Activated CD4-positive, alpha-beta T cell treated with anti-CD3 and anti-CD28 coated beads, Interleukin-2, amount 50 U/mL, for 4 hours (primary cell): ENCODE measurements at places on chromosomes 3 and 15.
A peak's percentile ranks its signal among the peaks of the same experiment; 100 is the strongest.

GRCh38 chr3:197372047-197372661, 73.7 kb upstream of the DLG1 start:
- no peak for DNase-seq

GRCh38 chr3:183217548-183218332, 35.3 kb upstream of the B3GNT5 start:
- no peak for DNase-seq

GRCh38 chr3:189699885-189700284, 68.7 kb downstream of the TP63 start:
- DNase-seq = no peak

- no peak for DNase-seq
These were observed 72.8 kb downstream of the ITPR1 start for GRCh38 chr3:4565809-4566501.

DNA sequence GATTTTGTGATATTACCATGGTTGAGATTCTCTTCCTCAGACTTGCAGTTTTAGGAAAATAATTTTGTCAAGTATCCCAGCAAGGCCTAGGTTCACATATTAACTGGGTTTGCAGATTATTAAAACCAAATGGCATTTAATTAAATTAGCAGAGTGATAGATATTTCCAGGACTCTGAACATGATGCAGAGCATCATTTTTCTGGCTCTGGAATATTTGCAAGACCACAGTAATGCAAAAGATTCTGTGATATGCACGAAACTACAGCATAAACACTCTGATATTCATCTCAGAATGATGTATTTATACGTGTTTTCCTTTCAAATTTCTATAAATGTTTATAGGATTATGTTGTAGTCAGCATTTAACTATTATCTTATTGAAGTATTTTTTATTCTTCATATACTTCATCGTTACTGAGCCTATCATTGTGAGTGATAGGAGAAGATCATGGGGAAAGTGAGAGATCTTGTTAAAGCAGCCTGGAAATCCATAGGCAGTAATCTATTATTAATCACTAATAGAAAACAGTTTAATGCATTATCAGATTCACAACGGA, 1245.6 kb downstream of the OTOL1 start:
- DNase-seq = no peak

DNA sequence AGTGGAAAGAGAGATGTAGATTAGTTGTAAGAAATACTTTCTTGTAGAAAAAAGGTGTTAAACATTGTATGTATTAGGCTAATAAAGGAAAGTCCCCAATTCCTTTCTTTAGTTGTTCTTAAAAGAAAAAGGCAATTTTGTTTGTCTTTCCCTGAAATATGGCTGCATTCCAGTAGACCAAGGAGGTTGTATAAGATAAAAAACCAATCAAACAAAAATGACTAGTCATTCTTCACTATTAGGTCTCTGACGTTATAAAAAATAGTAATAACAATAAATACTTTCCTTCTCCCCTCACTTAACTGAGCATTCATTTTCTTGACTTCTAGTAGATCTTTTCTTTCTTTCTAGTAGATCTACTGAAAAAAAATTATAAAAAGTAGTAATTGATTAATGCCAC, 8.6 kb upstream of the PPM1L start:
- DNase-seq = no peak

DNA sequence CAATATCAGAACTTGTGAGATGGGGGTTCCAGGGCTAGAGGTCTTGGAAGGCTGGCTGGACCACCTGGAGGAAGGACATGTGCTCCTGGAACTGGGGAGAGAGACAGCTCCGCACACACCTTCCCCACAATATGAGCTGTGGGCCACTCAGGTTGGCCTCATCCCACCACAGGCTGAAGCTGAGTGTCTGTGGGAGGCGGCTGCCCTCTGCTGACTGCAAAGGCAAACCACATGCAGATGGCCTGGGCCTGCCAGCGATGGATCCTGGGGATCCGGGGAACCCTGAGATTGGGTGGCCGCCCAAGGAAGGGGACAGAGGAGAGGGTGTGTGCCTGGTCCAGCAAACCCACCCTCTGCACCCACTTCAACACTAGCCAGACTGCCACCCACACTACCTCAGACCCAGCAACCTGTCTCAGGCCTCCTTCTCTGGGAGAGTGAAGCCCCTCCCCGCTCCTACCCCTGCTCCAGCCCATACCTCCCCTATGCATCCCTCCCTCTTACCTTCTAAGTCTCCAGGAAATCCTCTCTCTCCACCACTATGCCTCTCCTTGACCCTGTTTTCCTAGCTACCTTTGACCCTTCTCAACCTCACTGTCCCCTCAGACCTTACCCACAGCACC, 44.8 kb downstream of the CYP11A1 start:
- peak; percentile 50 for DNase-seq

GRCh38 chr3:72343078-72343477, 505.2 kb downstream of the SHQ1 start:
- DNase-seq = peak; percentile 14

- peak; percentile 49 for DNase-seq
These were observed 16.2 kb upstream of the CCR9 start for GRCh38 chr3:45870099-45870498.

GRCh38 chr3:52401551-52401950, 43.4 kb downstream of the SEMA3G start:
- no peak for DNase-seq

GRCh38 chr3:141320399-141321108, 47.8 kb upstream of the ZBTB38 start:
- DNase-seq = no peak

DNA sequence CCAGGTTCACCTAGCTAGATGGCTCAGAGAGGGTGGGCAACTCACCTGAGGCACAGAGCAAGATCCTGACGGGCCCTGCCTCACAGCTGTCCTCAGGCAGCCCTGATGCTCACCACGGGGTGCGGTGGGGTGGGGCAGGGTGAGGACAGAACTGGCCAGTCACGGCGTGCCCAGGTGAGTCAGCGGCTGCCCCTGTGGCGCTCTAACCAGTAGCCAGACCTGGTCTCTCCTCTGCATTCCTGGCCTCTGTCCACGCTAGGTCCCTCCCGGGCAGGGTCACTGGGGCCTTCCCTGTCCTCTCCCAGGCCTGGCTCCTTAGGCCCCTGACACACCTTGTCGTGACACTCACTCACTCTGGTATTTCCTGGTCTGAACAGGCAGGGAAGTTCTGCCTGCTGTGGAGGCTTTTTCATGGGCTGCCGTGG, 901 bp downstream of the ALS2CL start:
- DNase-seq = no peak

DNA sequence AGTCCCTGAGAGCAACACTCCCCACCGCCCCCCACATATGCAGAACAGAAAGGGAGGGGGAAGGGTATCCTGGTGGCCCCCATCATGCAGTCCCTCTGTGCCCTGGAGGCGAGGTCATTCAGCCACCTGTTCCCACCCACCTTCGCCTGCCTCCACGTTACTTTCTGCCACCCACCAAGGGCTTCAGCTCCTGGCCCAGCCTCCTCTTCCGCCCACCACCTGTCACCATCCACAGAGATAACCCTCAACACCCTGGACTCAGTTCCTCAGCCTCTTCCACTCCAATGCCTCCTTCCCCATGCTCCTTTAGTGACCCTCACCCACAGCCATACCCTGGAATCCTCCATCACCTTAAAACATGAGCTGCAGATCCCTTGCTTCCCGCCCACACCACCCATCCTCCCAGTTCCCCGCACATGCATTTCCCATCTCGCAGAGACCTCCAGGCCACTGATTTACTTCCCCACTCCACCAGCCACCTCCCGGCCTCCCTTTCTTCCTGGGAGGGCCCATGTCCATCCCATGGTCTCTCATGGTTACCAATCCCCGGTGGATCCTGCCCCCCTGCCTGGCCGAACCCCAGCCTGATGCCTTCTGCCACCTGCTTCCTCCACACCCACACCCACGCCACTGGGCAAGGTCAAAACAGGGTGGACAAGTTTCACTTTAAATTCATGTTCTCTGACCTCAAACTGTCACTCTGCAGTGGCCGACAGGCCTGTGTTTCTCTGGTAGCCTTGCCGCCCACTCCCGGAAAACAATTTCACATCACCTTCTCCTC, 18.2 kb downstream of the HOMER2 start:
- no peak for DNase-seq

DNA sequence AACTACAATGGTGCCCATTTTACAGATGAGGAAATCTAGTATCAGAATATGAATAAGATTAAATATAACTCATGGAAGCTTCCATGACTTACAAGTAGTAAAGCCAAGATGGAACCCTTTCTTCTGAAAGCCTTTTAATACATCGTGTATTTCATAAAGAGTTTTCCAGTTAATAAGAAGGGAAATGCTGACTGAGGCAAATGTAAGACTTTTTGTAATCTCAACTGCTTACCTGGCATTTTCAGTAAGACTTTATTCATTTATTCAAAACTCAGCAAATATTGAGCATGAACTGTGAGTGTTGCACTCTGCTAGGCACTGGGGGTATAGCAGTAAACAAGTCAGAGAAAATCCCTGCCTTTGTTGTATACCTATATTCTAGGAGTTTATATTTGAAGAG, 256.4 kb upstream of the THRB start:
- no peak for DNase-seq

GRCh38 chr3:112338021-112338726, 5.2 kb downstream of the CD200 start:
- DNase-seq = no peak

GRCh38 chr3:14208977-14209394, 30.4 kb downstream of the LSM3 start:
- DNase-seq = no peak

GRCh38 chr15:65646486-65646885, 24.7 kb downstream of the SLC24A1 start:
- no peak for DNase-seq

DNA sequence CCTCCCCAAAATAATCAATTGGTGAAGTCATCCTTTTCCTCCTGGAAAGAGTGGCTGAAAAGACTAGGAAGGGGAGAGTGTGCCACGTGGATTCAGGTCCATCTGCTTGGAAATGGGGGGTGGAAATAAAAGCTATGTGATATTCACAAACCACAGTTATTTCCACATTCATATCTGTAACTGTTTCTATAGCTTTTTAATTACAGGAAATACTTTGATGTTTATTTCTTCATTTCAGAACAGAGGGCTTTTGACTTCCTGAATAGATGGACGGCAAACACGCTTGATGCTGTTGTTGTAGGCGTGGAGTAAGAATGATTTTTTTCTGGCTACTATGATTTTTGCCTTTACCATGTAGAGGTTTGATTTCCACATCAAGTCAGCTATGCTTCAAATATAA, 10.1 kb downstream of the AADACL2 start:
- no peak for DNase-seq

- peak; percentile 30 for DNase-seq
These were observed 23.4 kb downstream of the WHAMM start for GRCh38 chr15:82832601-82833361.

DNA sequence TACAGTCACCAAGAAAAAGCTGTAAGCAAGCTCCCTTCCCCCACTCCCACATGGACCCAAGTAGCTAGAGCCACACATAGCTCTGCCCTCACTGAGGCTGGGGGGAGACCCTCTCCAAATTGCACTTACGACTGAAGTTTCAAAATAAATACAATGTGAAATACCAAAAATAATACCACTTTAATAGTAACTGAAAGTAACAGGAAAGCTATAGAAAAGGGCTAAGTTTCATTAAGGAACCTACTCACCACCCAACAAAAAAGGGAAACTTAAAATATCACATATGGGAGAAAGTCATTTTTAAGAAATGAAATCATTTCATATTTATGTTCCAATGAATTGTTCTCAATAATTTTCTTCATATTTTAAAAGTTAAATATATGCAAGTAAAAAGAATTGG, 130.4 kb upstream of the UBE2E2 start:
- DNase-seq = no peak

GRCh38 chr3:123092243-123092642, 25.4 kb downstream of the PDIA5 start:
- no peak for DNase-seq

GRCh38 chr15:40439960-40440742, 602 bp upstream of the BAHD1 start:
- peak; percentile 29 for DNase-seq

DNA sequence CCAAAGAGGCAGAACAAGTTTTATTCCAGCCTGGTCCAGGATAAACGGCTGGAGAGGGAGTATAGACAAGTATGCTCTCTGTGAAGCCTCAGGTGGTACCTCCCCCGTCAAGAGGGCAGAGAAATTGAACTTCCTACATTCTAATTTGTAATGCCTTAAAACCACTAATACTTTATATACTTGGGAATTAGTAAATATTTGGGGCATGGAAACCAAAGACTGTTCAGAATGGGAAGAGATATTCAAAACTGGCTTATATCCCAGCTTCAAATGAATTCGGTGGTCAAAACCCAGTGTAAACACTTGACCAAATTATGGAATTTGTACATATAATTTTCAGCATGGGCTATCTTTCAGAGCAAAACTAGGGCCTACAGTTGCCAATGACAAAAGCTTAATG, 122.6 kb downstream of the FBN1 start:
- no peak for DNase-seq

DNA sequence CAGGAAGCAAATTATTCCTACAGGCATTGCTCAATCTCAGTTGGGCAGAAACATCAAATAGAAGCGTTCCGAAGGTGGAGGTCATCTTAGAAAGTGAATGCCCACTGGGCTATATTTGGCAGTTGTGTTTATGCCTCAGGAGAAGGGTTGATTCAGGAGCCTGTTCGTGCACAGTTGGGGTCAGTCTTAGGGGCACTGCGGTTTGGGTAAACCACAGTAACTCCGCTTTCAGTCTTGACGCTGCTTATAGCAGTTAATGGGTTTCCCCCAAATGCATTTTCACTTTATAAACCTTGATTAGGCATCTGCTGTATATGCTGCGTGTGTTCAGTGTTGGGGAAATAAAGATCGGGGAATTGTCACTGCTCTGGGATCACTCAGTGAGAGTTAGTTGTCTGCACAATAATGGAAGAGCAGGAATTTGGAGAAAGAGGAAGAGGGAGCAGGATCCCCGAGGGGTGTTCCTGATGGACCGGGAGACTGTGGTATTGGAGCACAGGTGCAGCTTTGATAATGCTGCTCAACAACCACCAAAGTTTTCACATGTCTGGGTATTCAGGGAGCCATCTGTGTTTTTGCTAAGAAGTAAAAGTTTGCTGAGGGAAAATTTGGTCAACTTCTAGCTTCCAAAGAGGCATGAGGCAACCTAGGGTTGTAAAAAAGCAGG, 124.3 kb upstream of the EIF1B start:
- no peak for DNase-seq

DNA sequence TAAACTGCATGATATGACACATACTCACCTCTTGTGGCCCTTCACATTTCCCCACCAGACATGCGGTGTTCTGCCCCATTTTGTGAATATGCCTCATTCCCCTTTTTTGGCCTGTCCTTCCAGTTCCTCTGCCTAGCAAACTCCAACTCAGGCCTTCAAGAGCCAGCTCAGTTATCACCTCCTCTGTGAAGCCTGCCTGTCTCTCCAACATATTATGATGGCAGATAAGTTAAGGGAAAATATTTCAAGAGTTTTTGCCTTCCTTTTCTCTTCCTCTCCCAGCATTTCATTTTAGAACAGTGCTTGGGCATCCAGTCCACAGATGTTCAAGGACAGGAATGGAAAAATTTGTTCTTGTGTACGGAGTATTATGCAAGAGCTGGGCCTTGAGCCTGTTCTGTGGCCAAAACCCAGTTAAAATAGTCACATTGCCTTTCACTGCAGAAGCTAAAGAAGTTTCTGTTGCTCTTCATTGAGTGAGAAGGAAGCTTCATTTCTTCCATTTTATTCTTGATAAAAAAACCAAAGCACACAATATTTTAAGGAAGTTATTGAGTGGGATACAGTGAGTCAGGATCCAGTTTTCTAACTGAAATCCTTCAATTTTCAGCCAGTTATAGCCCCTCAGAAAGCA, 192.0 kb downstream of the GHSR start:
- no peak for DNase-seq

- DNase-seq = no peak
These were observed 271.0 kb upstream of the TBL1XR1 start for GRCh38 chr3:177468331-177468730.

GRCh38 chr3:139588450-139588849, 48.9 kb upstream of the RBP1 start:
- no peak for DNase-seq
